ENCODE measurements at places on chromosomes 1 and 21.

GRCh38 chr21:44272284-44272858 is 10.7 kb upstream of the DNMT3L start:
- DNase-seq: no peak

- DNase-seq: no peak
Observed at GRCh38 chr1:181514298-181515290, 31.3 kb downstream of the CACNA1E start.

GRCh38 chr1:198876371-198876871 is 237.6 kb downstream of the PTPRC start:
- no peak for DNase-seq

GRCh38 chr1:41741244-41741643 is 177.5 kb downstream of the HIVEP3 start:
- no peak for DNase-seq

- no peak for DNase-seq
Observed at GRCh38 chr1:23838401-23838866, 13.2 kb upstream of the HMGCL start.

GRCh38 chr1:27993241-27993640 is 33.5 kb downstream of the XKR8 start:
- DNase-seq: no peak

- DNase-seq: peak; percentile 38
Observed at GRCh38 chr1:87426463-87427249, 98.0 kb downstream of the LMO4 start.

DNA sequence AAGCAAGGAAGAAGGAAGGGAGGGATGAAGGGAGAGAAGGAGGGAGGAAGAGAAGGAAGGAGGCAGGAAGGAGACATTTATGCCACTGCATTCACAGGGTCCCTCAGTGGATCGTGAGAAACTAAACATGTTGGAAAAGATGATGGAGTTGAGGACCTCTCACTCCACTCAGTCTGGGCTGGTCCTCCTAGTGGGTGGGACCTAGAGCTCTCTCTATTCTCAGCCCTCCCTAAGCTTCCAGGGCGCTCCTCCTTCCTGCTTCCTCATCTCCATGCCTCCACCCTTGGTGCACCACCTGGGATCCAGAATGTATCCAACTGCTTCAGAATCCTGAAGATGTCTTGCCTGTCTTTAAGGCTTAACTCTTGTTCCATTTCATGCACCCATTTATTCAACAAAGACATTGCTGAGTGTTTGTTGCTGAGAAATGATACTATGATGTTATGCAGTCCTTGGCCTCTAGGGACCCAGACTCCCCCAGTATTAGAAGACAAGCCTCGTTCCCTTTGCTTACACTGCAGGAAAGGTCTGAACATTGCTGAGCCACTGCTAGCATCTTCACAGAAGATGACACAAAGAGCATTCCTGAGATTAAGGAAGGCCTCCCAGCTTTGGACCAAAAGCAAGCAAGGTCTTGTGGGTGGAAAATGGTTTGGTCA is 88.5 kb downstream of the BEND5 start:
- no peak for DNase-seq

GRCh38 chr21:38915546-38915945 is 109.8 kb downstream of the ETS2 start:
- no peak for DNase-seq

- DNase-seq: no peak
Observed at GRCh38 chr1:154657556-154657955, 49.6 kb upstream of the ADAR start.

Data from cerebellar nuclear complex (tissue), 1 donor.